Uterine smooth muscle cell (primary cell): ENCODE measurements at places on chromosomes 16 and 17. TPM values are rescaled to one million over a fixed set of nuclear protein-coding genes. Genes with fewer than 3 reads are reported as not detected.

The AANAT gene
- total RNA-seq = not detected in 2 replicates

The TMEM235 gene
- not detected in 2 replicates for total RNA-seq

The SLC13A5 gene
- total RNA-seq = not detected in 2 replicates

The SYT17 gene
- total RNA-seq = under 0.01 and 0.12 TPM in 2 replicates

The VASN gene
- total RNA-seq = 94.3 and 150 TPM in 2 replicates

The NLRC5 gene
- total RNA-seq = 16.7 and 22.2 TPM in 2 replicates

The KRT40 gene
- not detected in 2 replicates for total RNA-seq

The ZNF646 gene
- 13.9 and 15.1 TPM in 2 replicates for total RNA-seq

The CCL17 gene
- not detected in 2 replicates for total RNA-seq

The ADAMTS18 gene
- under 0.01 and 0.33 TPM in 2 replicates for total RNA-seq

The CLEC19A gene
- not detected in 2 replicates for total RNA-seq

The DHODH gene
- total RNA-seq = 4.4 and 5.9 TPM in 2 replicates

The WNT9B gene
- total RNA-seq = not detected in 2 replicates

The CMTM4 gene
- total RNA-seq = 19.6 and 20.6 TPM in 2 replicates

The CCT6B gene
- total RNA-seq = 0.66 and 1.2 TPM in 2 replicates

The ZMYND15 gene
- total RNA-seq = not detected in 2 replicates

The UTS2R gene
- total RNA-seq = not detected in 2 replicates

The CBFB gene
- 121 and 197 TPM in 2 replicates for total RNA-seq

The SMIM22 gene
- total RNA-seq = not detected in 2 replicates

The MYL11 gene
- total RNA-seq = 0.75 TPM in 1 of 2 replicates, not detected in the other

The ACACA gene
- 86.2 and 93.2 TPM in 2 replicates for total RNA-seq

The UNC13D gene
- 1.00 and 1.2 TPM in 2 replicates for total RNA-seq

The SPATA32 gene
- total RNA-seq = 0.12 TPM in 1 of 2 replicates, not detected in the other

The KRT12 gene
- under 0.01 TPM in 1 of 2 replicates, not detected in the other for total RNA-seq
